ENCODE measurements at places on chromosomes 12 and 14. TPM values are rescaled to one million over a fixed set of nuclear protein-coding genes. Genes with fewer than 3 reads are reported as not detected.

Gene MLH3
- 12.0 TPM for total RNA-seq

Gene HOXC5
- 2.0 TPM for total RNA-seq

Gene RDH16
- not detected for total RNA-seq

Gene ARMH4
- 15.8 TPM for total RNA-seq

Gene RFX4
- not detected for total RNA-seq

Gene KCNH3
- 1.1 TPM for total RNA-seq

Gene KRT77
- total RNA-seq = not detected

Gene HDAC7
- total RNA-seq = 83.5 TPM

Gene DGKA
- 31.6 TPM for total RNA-seq

Gene MNAT1
- 19.1 TPM for total RNA-seq

Gene PDE6H
- not detected for total RNA-seq

Gene INHBC
- not detected for total RNA-seq

Gene AMN
- total RNA-seq = not detected

Gene C14orf180
- not detected for total RNA-seq

Gene PRKD1
- 8.7 TPM for total RNA-seq

Gene FBRSL1
- 32.9 TPM for total RNA-seq

Gene ACOT4
- 2.3 TPM for total RNA-seq

Gene KLRC1
- not detected for total RNA-seq

Gene HOXC13
- total RNA-seq = not detected

Gene MFAP5
- total RNA-seq = 1.5 TPM

Gene PTPRO
- total RNA-seq = 0.33 TPM

Gene MAP3K9
- 9.8 TPM for total RNA-seq

Gene CDKN3
- total RNA-seq = 6.5 TPM

Gene SLC25A47
- under 0.01 TPM for total RNA-seq

Gene IAPP
- total RNA-seq = not detected

Gene DCN
- total RNA-seq = 110 TPM

Gene RBMS2
- total RNA-seq = 39.7 TPM

Gene GUCY2C
- under 0.01 TPM for total RNA-seq

Gene CD4
- total RNA-seq = 0.33 TPM

Gene PIWIL1
- not detected for total RNA-seq

Gene CD163
- not detected for total RNA-seq

Gene ART4
- total RNA-seq = not detected

Gene PSME2
- total RNA-seq = 64.3 TPM

Gene AICDA
- not detected for total RNA-seq

Gene ANO2
- not detected for total RNA-seq

Gene SYCP3
- total RNA-seq = not detected

Gene RERGL
- total RNA-seq = not detected

Gene FITM1
- total RNA-seq = not detected

Gene FBLN5
- 12.3 TPM for total RNA-seq

Gene ZCRB1
- 20.2 TPM for total RNA-seq

Gene KRT74
- not detected for total RNA-seq

Gene BDKRB2
- 2.5 TPM for total RNA-seq

Gene FGD6
- 12.4 TPM for total RNA-seq

Gene CMKLR1
- total RNA-seq = 0.81 TPM

Gene ZFYVE1
- total RNA-seq = 19.4 TPM

Gene ERP27
- total RNA-seq = 0.33 TPM
